ENCODE measurements at places on chromosomes 2 and 18.

- no peak for DNase-seq
These were observed 1518.3 kb downstream of the RPIA start for GRCh38 chr2:90209806-90210205.

DNA sequence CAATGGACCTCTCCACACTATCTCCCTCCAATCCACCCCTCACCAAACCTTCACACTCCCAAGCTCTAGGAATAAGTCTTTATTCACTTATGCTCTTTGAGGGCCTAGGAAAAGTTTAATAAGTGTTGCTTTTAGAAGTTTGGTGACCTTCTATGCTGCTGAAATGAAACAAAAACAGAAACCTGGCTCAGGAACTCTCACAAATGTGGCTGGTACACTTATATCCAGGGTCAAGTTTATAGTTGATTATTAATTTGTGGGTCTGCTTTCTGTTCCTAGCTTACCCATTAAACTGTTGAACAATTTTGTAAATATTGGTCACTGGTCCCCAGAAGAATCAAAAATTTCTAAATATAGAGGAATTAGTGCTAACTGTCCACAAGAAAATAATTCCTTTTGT, 14.2 kb upstream of the ANKRD44 start:
- DNase-seq, result no peak

DNA sequence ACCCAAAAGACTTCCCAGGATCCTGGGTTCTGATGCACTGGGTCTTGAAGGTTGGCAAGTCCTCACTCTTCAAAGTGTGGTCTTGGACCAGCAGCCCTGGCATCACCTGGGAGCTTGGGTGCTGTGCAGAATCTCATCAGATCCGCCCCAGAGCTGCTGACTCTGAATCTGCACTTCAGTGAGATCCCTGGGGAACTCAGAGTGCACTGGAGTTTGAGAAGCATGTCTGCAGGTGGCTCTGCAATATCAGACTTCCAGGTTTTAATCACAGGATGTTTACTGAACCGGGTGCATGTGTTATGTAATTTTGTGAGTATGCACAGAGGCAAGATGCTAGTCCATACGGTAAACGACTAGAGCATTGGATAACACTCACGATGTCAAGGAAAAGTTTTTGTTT, 58.0 kb upstream of the BOD1L2 start:
- no peak for DNase-seq

DNA sequence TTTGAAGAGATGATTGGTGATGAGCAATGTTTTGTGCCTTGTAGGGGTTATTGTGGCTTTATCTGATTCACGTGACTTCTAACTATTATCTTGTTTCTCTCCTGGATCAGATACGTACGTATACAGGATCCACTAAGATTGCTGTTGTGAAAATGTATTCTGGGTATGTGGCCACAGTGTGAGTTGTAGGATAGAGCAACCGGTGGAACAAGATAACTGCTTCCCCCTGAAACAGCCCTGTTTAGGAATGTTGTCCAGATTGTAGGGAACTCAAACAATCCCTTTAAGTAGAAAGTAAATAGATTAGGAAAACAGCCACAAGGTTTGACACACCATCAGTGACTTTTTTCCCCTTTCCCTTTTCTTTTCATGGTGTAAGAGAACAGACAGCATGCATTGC, 22.3 kb upstream of the MBOAT2 start:
- DNase-seq, result no peak

DNA sequence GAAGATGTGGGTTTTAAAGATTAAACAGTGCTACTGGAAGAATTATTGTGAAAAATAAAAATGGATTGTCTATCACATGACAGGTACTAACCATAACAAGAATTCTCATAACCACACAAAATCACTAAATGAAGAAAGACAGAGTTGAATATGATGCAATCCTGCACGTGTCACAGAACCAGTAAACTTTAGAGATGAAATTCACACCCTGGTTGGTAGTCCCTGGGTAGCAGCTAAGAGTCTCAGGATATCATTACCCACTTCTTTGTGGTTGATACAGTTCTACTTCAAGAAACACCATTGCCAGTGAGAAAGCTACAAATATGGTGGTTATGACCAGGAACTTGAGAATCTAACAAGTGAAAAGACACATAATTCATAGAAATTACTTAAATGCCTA, 450.2 kb downstream of the ERBB4 start:
- DNase-seq, result no peak

Data from anterior cingulate cortex (tissue), 58 donors.